ENCODE measurements at places on chromosomes 5 and 9.
A peak's percentile ranks its signal among the peaks of the same experiment; 100 is the strongest.

DNA sequence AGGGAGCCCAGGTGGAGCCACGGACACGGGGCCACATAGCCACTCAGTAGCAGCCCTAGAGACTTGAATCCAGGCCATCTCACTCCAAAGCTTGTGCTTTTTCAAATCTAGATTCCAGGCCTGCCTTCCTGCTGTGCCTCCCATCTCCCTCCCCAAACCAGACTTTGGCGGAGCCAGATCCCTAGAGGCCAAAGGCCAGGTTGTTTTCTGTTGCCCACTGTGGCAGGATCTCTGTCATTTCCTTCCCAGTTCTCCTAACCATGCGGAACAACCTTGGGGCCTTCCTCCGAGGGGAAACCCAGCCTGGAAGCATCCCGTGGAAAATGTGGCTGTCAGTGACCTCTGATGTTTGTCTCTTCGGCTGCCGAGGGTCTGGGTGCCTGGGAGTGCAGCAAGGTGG lies 16.4 kb upstream of the RPS14 start:
- DNase-seq = peak; percentile 67

GRCh38 chr5:167311340-167311739 lies 980.1 kb upstream of the WWC1 start:
- DNase-seq = no peak

GRCh38 chr5:5164163-5164562 lies 24.0 kb downstream of the ADAMTS16 start:
- DNase-seq = no peak

GRCh38 chr5:172380301-172380986 lies 73.9 kb downstream of the SH3PXD2B start:
- no peak for DNase-seq

- DNase-seq = no peak
Observed at GRCh38 chr5:2869471-2869870, 118.0 kb upstream of the IRX2 start.

GRCh38 chr9:89842267-89842768 lies 237.5 kb downstream of the GADD45G start:
- DNase-seq = no peak

- no peak for DNase-seq
Observed at GRCh38 chr5:108379722-108380530, 2.0 kb downstream of the FBXL17 start.

- no peak for DNase-seq
Observed at GRCh38 chr5:161700065-161700464, 14.5 kb downstream of the GABRA6 start.

GRCh38 chr5:134526483-134527155 lies 1.1 kb downstream of the JADE2 start:
- DNase-seq = peak; percentile 59

GRCh38 chr5:68387074-68387796 lies 171.7 kb downstream of the PIK3R1 start:
- no peak for DNase-seq

DNA sequence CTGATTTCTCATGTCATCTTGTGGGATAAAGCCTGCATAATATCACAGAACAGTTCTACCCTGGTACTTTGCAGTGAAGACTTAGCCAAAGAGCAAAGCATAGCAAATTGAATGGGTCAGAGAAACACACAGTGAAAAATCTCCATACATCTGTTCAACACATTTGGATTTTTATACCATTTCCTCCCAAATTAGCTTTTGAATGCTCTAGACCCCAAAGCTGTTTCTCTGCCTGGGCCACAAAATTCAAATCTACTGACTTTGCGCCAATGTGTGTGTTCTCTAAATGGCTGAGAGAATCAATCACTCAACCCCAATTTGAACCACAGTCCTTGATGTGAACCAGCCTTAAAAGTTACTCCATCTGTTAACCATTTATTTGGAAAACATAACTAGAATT lies 236.9 kb upstream of the NFIL3 start:
- DNase-seq = no peak

DNA sequence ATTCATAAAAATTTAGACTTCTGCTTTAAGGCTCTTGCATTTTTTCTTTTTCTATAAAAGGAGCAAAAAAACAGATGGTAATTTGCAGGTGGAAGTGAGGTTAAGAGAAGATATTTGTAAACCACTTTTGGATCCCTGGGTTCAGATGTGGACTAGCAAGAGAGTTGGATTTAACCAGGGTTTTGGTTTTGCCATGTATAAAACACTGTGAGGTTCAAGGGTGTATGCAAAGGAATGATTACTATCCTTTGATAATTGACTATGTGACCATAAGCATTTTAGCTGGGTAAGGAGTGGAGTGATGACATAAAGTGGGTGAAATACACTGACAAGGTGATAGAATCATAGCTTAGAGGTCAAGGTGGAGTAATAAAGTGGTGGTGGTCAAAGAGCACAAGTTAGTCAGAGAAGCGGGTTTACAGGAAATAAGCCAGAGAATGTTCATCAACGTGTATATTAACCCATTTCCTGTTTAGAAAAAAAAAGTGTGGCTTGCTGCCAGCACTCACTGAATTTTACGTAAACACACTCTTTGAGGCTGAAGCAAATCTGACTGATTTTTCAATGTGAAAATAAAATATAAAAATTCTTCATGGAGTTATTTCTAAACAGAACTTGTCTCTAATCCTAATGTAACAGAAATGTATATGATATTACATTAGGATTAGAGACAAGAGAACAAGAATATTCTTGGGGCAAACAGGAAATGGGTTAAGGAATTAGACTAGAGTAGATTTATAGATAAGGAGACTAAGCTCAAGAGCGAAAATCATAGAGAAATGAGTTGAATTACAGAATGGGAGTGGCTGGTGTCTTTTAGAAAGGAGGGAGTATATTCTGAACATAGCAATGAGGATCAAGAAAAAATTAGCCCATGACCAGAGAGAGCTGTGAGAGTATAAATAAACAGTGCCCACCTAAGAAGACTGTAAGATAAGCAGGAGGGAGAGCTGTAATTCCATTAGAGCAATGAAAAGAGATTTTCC lies 74.5 kb downstream of the CDKN2A start:
- peak; percentile 18 for DNase-seq

- DNase-seq = no peak
Observed at GRCh38 chr5:85030316-85031084, 645.8 kb upstream of the EDIL3 start.

DNA sequence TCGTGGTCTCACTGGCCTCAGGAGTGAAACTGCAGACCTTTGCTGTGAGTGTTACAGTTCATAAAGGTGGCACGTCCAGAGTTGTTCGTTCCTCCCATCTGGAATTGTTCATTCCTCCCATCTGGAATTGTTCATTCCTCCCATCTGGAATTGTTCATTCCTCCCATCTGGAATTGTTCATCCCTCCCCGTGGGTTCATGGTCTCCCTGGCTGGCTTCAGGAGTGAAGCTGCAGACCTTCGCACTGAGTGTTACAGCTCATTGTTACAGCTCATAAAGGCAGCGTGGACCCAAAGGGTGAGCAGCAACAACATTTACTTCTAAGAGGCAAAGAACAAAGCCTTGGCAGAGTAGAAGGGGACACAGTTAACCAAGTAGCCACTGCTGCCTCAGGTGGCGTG lies 69.1 kb downstream of the GCNT1 start:
- no peak for DNase-seq

- DNase-seq = no peak
Observed at GRCh38 chr5:160356550-160357347, 13.7 kb downstream of the C1QTNF2 start.

All from RCC 7860 (cell line).